ENCODE measurements at places on chromosomes 7 and 10.

DNA sequence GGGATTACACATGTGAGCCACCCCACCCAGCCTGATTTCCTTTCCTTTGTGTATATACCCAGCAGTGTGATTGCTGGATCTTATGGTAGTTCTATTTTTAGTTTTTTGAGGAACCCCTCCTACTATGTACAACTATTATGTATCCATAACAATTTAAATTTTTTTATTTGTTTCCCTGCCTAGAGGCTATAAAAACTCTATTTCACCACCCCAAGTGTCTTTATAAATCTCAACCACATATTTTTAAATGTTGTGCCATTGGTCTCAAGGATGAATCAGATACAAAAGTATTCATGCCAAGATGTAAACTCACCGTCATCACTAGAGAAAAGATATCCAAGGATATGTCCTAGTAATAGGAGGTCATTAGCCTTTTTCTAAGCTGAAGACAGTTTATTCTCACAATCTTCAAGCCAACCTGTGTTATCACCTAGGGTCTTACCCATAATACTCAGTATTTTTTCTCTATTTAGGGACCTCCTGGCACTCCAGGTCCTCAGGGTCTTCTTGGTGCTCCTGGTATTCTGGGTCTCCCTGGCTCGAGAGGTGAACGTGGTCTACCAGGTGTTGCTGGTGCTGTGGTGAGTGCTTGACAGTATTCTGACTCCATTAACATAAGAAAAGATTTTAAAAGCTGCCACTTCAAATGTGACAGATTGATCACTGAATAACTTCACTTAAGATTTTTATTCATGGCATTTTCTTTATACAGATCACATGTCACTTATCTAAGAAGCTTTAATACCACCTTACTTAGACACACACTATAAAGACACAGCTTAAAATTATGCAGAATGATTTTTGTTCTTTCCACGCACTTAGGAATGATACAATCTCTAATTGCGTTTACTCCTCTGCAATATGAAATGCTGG lies 29.4 kb downstream of the COL1A2 start:
- no peak for DNase-seq

DNA sequence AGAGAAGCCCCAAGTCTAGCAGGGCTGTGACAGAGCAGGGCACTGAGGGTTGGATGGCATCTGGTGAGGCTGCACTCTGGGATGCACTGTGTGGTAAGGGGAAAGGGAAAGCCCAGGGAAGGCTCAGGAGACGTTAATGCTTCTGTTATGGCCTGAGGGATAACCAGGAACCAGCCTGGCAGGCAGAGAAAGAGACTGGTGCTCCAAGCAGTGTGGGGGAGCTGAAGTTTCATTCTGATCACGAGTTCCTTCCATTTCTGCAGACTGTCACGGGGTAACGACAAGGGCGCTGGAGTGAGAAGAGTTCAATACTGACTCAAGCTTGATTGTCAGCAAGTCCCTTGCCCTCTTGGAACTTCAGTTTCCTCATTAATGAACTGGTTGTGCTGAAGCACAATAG lies 730.9 kb downstream of the GRID1 start:
- DNase-seq: no peak

DNA sequence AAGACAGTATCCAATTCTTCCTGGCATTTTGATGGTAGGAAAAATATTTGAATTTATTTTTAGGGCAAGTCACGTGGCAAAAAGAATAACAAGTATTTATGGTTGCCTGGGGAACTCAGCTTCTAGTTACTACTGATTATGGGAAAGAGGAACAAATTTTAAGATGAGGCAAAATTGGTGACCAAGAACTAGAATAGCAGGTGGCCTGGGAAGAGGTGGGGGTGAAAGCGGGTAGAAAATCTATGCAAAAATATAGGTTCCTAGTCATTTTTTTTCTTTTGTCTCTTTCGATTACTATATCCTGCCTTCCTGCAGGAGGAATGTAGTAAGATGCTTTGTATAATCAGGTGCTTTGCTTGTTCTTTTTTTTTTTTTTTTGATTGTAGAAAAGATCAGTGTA lies 27.8 kb downstream of the ENTPD1 start:
- DNase-seq: no peak

DNA sequence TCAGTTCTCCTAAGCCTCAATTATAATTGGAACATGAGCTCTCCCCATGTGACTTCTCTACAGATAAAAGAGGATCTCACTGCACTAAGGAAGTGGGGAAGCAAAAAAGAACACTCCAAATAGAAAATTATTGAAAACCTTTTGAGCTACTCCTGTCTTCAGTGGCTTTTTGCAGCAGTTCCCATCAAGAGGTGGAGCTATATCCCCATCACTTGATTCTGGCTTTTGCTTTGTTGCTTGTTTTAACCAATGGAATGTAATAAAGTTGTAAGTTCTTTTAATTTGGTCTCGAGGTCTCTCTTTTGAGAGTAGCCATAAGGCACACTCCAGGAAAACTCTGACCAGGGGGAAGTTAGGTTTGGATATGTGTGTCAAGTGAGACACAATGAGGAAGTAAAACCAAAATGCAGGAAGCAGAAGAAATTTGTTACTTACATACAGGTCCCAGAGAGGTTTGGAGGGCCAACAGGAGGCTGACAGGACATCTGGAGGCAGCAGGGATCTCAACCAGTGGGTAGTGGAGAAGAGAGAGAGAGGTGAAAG lies 569.4 kb downstream of the HTR7 start:
- DNase-seq: no peak

GRCh38 chr7:157355784-157356511 lies 19.1 kb downstream of the DNAJB6 start:
- DNase-seq: no peak

DNA sequence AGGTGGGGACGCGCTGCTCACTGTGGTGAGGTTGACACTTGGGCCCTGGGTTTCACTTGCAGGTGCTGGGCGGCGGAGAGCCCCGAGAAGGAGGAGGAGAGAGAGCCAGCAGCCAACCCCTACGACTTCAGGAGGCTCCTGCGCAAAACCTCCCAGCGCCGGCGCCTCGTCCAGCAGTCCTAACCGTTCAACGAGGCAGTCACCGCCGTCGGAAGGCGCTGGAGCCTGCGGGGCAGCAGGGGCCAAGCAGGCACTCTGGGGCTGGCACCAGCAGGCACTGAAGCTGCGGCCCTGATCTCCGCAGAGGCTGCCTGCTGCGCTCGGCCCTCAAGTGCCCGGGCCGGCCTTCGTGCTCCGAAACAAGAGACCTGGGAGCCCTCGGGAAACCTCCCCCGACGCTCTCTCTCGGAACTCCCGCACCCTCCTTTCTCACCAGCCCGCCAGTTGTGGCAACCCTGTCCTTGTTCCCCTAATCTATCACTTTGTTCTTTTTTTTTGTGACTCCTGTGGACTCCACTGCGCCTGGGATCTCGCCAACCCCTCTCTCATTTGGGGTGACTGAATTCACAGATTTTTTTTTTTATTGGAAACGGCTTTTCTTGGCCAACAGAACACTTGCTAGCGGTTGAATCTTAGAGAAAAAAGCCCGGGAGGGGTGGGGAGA lies 4.7 kb upstream of the GAD2 start:
- DNase-seq: no peak

DNA sequence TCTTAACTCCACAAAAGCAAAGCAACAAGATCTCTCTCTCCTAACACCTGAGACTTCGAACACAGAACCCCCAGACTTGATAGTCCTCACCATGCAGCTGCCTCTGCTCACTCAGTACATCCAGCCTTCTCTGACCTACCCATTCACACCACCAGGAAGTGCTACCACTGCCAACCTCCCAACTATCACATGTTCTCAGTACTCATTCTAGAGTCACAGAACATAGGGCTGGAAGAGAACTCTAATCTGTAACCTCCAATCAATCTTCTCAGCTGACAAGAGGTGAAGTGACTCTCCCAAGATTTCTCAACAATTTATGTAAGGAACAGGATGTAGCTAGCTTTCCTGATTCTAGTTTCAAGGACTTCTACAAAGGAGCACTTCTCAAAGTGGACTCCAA lies 3.8 kb downstream of the NUDCD3 start:
- DNase-seq: no peak

- DNase-seq: no peak
Measured at GRCh38 chr10:12588091-12588860, 238.9 kb downstream of the CAMK1D start.

GRCh38 chr7:25557379-25557917 lies 329.2 kb upstream of the NPVF start:
- no peak for DNase-seq

- DNase-seq: no peak
Measured at GRCh38 chr7:129434675-129435318, 565 bp downstream of the STRIP2 start.

GRCh38 chr10:92124616-92125143 lies 166.2 kb downstream of the CPEB3 start:
- no peak for DNase-seq

DNA sequence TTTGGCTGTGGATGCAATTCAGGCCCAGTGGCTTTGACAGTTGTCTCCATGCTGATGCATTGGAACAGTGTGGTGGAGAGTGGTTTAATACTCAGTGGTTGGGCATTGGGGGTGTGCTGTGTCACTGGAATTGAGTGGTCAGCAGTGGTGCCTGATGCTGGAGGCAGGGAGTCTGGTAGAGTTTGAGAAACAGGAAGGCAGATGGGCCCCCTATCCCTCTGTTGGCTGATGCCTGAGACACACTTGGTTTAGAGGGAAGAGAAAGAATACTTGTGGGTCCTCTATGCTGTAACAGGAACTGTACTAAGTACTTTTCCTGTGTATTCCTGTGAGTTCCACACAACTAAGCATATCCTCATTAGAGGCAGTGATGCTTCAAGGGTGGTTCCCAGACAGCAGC lies 55.4 kb downstream of the EEPD1 start:
- DNase-seq: no peak

Measured in activated naive CD8-positive, alpha-beta T cell treated with anti-CD3 and anti-CD28 coated beads, Interleukin-2, amount 50 U/mL, for 16 hours (primary cell).